ENCODE measurements at places on chromosomes 6 and 20.

DNA sequence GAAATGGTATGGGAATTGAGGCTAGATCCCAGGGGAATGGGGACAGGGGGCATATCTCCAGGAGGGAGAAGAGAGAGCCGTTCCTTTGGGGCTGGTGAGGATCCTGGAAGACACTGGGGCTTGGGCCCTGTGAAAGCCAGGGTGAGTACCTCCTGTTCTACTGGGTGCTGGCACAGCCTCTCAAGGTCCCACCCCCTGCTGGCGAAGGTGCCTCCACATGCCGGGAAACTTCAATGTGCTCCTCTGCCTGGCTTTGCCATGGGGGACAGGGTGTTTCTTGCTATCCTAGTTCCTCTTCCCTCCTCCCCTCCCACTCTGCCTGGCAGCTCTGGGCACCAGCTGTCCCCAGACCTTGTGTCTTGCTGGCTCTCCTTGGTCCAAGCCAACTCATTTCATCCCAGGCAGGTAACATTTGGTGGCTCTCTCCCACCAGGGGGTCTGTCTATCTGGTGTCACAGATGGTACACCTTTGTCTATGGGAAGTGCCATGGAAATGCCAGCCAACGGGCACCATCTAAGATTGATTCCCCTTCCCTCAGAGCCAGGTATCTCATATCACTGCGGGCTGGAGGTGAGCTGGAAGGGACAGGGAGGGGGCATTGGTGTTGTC is 56.8 kb downstream of the MDGA1 start:
- DNase-seq = no peak

GRCh38 chr6:25253351-25253750 is 25.8 kb upstream of the CARMIL1 start:
- no peak for DNase-seq

DNA sequence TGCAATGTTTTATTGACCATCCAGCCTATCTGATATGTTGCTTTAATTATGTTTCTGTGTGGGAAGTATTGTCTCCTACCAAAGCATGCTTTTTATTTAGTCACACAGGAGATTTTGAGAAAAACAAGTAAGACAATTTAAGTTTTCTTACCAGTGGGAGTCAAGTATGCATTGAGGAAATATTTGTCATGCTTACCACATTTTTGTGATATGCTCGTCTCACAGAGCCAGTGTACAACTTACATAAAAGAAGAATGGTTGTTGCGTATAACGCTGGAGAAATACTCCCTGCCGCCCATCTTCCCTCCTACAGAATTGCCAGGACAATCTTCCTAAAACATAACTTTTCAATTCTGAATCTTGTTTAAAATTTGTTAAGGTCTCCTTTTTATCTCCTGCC is 37.1 kb upstream of the FILIP1 start:
- no peak for DNase-seq

DNA sequence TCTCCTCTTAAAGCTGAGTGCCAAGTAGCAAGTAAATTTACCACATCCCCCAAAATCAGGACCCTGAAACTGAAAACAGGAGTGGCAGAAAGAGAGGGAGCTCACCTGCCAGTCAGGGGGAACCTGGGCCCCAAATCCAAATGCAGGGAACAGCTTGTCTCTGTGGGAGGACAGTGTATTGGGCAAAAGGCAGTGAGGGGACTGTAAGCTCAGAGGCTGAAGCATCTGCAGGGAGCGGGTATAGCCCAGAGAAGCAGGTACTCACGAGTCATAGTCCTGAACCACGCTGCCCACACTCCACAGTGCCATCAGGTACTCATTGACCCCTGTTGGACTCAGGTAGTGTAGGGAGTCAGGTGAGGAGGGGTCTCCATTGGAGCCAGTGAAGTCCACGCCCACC is 15.0 kb downstream of the SPAG4 start:
- DNase-seq = no peak

GRCh38 chr20:31708736-31709534 is 13.7 kb downstream of the BCL2L1 start:
- DNase-seq = no peak

DNA sequence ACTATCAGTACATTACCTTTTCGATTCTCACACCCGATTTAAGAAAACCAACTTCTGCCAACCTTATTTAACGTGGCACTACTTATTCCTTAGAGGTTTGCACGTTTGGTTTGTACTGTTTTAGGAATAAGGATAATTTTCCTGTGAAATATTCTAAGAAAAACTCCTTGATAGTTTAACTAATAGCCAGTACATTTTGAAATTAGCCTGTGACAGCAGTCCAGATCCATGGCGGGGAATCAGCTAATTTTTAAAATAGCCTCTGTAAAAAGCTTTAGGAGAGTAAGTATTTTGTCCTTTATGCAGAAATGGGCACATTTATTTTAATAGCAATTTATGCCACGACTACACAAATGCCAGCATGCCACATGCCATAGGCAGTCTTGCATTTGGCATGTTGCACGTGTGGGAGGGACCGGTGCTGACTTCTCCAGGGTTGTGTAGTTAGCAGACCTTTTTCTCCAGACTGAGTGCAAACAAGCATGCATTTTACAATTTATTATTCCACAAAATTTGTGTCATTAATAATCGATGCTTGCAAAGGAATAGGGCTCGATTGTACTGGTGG is 6.2 kb downstream of the FOXC1 start:
- DNase-seq = no peak

GRCh38 chr6:4128072-4128471 is 7.3 kb downstream of the ECI2 start:
- no peak for DNase-seq

DNA sequence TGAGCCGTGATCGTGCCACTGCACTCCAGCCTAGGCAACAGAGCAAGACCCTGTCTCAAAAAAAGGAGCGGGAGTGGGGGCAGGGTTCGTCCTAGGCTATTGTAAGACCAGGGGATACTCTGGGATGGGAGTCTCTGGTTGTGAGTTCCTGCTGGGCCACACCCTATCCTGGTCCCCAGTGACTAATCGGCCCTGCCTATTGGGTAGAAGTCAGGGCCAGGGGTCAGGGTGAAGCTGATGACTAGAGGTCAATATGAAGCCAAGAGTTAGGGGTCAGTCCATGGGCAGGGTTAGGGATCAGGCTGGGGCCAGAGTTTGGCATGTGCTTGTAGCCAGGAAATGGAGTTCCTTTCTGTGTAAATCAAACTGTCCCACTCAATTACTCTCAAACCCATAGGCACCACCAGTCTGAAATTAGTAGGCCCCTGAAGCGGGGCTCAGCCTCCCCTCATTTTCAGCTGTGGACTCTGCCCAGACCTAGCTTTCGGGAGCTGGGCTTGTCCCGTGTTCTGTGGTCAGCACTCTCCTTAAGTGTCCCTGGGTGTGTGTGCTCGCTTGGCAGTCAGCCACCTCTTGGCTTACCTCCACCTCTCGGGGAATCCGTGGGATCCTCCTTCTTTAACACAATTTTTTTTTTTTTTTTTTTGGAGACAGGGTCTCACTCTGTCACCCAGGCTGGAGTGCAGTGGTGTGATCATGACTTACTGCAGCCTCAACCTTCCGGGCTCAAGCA is 1.8 kb downstream of the HSPA12B start:
- no peak for DNase-seq

DNA sequence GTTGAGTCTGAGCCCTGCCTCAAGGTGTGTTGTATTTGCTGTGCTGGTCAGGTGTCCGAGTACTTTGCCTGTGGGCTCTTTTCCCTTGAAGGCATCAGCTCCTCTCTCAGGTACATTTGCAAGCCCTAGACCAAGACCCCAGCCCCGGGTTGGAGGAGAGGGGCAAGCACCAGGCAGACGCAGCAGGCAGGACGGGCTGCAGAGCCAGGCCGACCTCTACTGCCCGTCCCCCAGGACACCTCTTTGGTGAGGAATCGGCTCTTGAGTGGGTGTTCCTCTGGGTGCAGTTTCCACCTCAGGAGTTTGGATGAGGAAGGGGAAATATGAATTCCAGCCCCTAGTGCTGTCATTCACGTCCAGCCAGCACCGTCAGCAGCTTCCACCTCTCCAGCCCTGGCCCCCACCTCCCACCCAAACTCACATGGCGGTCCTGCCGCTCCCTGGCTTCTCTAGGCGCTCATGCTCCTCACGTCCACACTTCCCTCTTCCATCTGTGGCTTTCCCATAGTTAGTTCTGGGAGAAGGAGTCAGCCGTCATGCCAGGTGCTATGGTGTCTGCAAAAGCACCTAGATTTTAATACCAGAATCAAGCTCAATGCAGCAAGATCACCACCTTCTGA is 183.9 kb downstream of the DLL1 start:
- no peak for DNase-seq

GRCh38 chr20:52676283-52676995 is 295.7 kb upstream of the TSHZ2 start:
- no peak for DNase-seq

GRCh38 chr20:21534886-21535285 is 21.0 kb upstream of the NKX2-2 start:
- DNase-seq = no peak

GRCh38 chr20:45911486-45912343 is at the start of gene PLTP:
Gene PLTP, minus strand, starts transcription at chr20:45912155. Its CDS starts 703 bp downstream, at chr20:45911452.
- peak; percentile 25 for DNase-seq

- no peak for DNase-seq
Measured at GRCh38 chr6:136859430-136859829, 37.0 kb downstream of the PEX7 start.

- no peak for DNase-seq
Measured at GRCh38 chr6:119036081-119036480, 42.4 kb downstream of the FAM184A start.

- DNase-seq = no peak
Measured at GRCh38 chr6:19655744-19656143, 181.4 kb upstream of the ID4 start.

DNA sequence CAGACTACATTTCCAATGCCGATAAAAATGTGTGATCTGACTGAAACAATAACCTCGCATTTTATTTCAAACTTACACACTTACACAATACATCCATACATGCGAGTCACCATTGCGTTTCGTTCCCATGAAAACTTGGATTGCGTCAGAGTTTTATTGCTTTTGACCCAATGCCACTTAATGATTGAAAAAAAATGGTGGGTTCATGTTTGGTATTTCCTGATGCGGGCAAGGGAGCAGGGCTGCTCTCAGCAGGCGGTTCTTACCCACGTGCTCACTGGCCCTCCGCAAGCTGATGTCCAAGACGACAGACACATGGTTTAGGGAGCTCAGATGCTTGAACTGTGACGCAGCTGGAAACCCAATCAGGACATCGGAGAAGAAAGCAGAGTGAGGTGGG is 281.0 kb upstream of the SULF2 start:
- no peak for DNase-seq

- no peak for DNase-seq
Measured at GRCh38 chr6:30219244-30219643, 6.0 kb upstream of the TRIM26 start.

GRCh38 chr6:128981716-128982115 is 98.8 kb downstream of the LAMA2 start:
- no peak for DNase-seq

GRCh38 chr6:33333666-33334065 is 16.1 kb upstream of the ZBTB22 start:
- no peak for DNase-seq

DNA sequence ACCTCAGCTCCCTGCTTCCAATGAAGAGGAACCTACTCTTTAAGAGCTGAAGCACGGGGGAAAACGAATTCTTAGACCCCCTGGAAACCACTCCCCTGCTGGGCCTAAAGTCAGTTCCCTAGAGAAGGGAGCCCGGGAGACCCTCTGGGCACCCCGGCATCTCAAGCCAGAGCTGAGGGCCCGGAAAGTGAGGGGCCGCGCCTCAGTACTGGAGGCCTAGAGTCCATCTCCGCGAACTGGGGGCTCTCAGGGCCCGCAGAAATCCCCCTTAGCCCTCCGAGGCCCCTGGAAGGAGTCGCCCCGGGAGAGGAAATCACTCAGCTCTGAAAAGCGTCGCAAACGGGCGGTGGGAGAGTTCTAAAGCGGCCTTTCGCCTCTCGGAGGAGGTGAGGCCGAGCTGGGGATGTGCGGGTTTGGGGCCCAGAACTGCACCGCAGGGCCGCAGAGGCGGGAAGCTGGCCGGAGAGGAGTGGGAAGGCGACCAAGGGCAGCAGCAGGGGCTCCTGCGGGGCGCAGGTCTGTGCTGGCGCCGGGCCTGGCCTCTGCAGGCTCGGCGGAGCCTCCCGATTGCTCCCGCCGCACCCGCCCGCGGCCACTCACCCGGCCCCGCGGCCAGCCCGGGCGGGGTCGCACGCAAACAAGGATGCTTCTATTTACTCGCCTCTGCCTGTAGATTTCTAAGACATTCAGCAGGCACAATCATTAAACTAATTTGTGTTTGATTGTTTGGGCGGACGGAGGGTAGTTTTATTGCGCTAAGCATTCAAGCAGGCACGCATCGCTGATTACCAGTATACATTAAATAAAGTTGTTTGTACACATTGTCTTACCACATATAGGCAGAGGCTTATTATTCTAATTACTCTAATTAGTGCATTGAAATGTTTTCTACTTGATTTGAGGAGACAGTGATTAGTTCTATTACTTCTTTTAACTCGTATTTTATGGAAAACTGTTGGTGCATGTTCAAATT is 9.2 kb downstream of the POU3F2 start:
- DNase-seq = peak; percentile 44

DNA sequence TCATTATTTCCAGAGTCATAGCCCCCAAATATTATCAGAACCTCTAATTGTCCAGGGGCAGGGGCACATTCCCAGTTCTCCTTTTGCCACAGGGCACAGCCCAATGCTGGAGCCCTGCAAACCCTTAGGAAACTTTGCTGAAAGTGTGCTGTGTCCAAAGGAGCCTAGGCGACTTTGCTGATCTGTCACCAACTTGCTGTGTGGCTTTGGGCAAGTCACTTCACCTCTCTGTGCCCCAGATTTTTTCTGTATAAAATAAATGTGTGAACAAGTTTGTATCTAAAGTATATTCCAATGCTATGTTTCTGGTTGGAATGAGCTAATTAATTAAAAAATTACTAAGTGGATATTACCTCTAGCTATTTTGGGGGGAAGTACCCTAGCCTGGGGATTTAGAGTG is 25.4 kb upstream of the BCAS1 start:
- DNase-seq = no peak

DNA sequence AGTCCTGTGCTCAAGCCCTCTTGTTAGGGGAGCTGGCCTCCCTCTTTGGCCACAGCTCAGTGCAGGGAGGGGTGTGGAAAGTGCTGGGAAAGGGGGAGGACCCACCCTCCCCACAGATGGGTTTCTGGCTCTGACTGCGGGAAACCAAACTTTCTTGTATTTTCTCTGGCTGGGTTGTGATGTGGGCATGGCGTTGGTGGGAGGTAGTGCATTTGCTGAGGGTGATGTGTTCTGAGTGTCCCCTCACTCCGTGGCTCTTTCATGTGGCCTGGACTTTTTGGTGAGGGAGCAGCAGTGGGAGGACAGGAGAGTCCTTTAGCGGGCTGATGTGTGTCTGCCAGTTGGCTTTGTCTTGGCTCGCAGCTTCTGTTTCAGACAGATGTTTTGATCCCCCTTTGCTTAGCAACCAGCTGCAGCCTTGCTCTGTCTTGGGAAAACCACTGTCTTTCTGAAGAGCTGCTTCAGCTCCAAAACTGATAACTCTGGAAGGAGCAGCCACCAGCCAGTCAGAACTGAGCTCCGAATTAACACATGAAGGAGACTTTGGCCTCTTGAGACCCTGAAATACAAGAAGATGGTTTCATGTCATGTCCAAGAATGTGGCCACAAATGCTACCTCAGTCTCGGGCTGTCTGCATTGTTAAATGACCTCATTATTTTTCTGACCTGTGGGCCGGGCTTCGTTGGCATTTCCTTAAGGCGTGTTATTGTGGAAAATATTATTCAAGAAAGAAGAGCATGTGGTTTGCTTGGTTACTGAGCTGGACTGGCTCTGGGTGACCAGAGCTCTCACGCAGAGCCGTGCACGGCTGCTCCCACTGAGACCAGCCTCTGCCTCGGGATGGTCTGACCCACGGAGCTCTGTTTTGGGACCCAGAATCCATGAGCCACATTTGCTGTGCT is 21.5 kb downstream of the SYNJ2 start:
- DNase-seq = no peak
